ENCODE measurements at places on chromosomes 3 and 15.

GRCh38 chr15:62240121-62241096 is 75.3 kb upstream of the C2CD4B start:
- DNase-seq: no peak

GRCh38 chr15:68537097-68537496 is 41.7 kb upstream of the CORO2B start:
- no peak for DNase-seq

DNA sequence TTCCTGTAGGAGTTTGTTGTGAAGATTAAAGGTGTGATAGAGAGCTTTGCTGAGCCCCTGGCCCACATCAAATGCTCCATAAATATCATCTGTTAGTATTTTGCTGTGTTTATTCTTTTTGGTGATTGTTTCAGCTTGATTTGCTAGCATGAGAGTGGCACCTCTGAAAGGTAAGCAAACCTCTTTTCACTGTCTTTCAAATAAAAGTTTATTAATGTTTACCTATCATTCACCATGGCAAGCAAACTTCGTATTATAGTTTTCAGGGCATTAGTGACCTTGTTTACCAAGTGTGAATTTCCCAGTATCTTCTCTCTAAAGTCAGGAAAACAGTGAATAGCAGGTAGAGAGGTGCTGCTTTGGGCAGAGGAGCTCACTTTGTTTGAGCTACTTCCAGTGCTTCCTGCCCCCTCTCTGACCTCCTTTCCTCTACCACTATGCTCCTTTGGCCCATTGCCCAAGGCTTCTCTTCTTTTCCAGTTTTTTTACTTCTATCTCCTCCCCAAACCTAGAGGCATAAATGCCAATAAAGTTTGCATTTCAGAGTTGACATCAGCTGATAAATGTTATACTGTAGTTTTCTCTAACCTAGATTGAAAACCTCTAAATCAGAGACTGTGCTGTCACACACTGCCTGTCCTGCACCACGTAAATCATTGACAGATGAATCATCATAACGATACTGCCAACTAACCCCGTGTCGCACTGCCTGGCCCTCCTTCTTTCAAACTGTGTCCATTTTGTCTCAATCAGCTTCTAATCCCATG is 569.0 kb downstream of the TUSC7 start:
- DNase-seq: no peak

DNA sequence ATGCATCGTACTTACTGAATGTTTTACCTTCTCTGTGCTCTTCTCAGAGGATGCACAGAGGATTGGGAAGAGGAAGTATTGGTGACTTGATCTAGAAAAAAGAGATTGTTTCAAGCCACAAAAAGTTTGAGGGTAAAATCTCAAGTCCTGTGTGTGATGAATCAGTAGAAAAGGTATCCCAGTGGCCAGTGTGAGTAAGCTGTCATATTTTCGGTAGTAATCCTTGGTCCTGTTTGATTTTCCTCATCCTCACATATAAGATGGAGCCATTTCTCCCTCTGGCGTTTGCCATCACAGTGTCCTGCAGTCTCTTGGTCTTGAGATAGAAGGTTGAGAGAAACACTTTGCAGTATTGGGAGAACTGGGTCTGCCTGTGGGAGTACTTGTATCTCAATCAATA is 166.8 kb downstream of the LPP start:
- DNase-seq: no peak

DNA sequence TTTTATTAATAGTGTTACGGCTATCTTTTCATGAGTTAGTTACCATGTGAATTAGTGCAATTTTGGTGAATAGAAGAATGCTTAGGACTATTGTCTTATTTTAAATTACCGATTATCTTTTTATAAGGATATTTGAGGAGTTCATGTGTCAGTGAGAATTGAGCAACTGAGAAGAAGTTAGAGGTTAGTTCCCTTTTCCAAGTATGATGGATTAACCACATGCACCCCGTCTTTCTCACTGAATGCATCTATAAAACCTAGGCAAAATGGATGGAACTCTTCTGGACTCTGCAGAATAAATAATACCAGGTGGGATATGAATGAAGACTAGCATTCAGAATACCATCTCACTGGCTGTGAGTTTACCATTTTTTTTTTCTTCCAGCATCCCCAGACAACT is 74.3 kb downstream of the TCF12 start:
- DNase-seq: peak; percentile 37

GRCh38 chr15:78691851-78692421 is 50.9 kb upstream of the CHRNB4 start:
- no peak for DNase-seq

DNA sequence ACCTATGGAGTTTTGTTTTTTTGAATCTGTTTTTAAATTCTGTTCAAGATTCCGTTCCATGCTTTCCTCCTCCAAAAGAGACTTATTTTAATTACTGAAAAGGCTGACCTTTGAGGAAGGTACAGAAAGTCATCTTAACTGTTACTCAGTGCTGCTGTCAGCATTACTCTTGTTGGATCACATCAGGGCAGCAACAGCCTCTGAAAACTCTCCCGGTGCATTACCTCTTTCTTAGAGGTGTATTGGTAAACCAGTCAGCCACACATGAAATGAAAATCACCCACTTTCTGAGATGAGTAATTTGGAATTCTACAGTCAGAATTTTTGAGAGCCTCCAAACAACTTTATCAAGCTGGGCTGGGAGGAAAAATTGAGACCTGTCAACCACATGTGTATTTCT is 88.5 kb upstream of the LIMD1 start:
- DNase-seq: no peak

GRCh38 chr3:115359536-115359935 is 212.4 kb upstream of the ZBTB20 start:
- DNase-seq: no peak

GRCh38 chr3:36918050-36918449 is 26.8 kb downstream of the TRANK1 start:
- DNase-seq: peak; percentile 66

DNA sequence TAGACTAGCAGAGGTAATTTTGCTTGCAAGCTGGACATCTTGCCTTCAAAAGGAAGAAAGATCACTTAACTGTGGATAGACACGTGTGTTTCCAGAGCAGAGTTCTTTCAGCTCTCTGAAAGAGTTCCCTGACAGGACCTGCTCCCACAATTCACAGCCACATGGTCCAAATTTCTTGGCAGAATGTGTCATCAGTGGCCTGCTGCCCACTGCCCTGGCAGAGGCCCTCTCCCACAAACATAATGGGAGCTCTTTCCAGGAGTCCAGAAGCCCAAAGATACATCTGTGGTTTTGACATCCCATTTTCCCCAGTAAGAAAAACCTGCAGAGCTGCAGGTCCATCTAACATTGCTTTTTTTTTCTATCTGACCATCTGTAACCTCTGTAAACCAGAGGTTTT is 48.3 kb downstream of the SERPINI1 start:
- no peak for DNase-seq

- no peak for DNase-seq
These were observed 1375.4 kb downstream of the ZPLD1 start for GRCh38 chr3:103810167-103810566.

DNA sequence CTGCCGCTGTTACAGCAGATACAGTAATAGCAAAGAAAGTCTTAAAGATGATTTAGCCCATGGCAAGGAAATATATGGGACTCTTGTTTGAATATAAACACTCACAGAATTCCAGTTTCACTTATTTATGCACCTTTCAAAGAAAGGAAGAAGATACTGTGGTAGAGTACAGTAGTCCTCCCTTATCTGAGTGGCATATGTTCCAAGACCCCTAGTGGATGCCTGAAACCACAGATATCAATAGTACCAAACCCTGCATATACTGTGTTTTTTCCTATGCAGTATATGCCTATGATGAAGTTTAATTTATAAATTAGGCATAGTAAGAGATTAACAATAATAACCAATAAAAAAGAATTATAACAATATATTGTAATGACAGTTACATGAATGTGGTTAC is 8.2 kb downstream of the MAP2K1 start:
- DNase-seq: no peak

GRCh38 chr3:125436921-125437320 is 61.8 kb upstream of the ZNF148 start:
- no peak for DNase-seq

DNA sequence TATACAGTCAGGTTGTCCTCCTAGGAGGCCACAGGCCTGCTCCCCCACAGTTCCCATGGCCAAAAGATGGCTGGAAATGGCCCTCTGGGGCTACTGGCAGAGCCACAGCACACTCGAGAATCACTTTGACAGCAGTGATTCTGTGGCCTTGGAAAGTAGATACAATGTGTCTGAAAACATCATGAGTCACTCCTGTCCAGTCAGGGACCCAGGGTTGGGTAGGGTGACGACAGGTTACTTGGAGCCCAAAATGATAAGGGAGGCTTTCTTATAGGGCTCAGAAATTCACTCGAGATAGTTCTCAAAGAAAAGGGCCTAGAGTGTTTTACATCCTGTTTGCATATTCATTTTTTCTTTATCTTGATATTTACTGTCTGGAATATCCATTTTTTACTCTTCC is 24.3 kb downstream of the MRPS25 start:
- no peak for DNase-seq

GRCh38 chr3:81735334-81735733 is 26.1 kb downstream of the GBE1 start:
- no peak for DNase-seq

DNA sequence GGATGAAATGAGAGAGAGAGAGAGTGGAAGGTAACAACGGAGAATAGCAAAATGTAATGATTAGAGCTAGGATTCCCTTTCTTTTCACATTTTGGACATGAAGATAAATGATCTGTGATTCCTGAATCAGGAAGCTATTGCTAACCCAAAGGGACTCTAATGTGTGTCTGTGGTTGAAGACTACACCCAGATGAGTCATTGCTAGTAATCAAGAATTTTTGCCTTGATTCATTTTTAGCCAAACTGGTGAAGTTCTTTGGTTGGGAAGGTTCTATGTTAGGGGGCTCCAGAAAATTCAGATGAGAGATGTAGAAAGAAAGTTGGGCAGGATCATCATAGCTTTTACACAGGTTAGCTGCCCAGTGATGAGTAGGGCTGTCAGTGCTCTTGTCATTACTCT is 116.4 kb downstream of the DUT start:
- no peak for DNase-seq

DNA sequence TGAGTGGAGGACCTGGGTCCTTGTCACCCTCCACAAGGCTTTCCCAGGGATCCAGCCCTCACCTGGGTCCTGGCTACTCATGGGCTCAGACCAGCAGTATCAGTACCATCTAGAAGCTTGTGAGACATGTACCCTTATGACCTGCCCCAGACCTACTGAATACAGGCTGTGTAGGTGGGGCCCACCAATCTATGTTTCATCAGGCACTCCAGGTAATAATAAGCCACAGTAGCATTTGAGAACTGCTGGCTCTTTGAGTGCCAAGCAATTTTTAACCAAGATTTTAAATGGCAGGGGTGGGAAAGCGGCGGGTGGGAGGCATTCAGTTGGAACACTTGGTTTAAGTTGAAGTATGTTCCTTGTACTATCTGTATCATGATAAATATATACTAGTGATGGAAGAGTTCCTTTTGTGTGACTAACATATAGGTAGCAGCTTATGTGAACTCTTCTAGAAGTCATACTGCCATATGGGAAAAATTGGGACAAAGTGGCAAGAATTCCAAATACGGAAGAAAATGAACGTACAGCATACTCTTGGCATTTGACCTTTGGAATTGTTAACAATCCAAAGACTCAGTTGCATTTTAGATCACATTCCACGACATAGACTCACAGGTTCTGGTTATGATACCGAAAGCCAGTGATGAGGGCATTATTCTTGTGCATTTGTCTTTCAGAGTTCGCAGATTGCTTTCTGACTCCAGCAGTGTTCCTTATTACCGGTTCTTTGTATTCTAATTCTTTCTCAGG is 190.4 kb downstream of the GHSR start:
- DNase-seq: no peak

GRCh38 chr15:89543389-89543788 is 31.9 kb upstream of the TICRR start:
- no peak for DNase-seq

- no peak for DNase-seq
These were observed 289.9 kb downstream of the SHOX2 start for GRCh38 chr3:157816296-157816695.

DNA sequence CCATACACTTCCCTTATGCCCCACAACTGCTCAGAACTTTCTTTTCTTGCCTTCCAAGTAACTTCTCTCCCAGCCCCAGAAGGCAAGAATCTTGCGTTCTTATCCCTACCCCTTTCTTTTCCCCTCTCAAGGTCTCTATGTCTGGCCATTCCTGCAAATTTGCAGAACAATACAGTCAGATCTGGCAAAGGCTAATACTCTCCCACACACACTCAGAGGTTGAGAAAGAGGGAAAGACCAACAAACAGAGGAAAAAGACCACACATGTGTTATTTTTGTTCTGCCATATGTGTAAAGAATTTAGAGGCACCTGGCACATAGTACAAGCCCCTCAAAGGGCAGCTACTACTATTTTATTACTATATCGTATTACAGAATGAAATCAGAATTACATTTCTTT is 25.7 kb downstream of the GJD2 start:
- DNase-seq: no peak

DNA sequence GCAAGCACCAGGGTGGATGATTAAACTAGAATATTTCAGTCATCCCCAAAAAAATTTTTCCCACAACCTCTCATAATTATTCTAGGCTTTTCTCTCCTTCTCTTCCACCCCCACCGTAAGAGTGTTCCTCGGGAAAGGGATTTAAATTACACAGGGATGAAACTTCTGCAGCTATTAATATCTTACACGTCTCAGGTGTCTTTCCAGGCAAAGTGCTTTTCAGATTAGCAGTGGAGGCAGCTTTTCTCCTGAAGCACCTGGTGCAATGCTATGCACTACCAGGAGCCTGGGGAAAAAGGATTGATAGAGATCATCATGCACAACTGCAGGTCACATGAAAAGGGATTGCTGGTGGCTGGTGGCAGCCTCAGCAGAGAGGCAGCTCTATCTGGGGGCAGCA is 250.4 kb downstream of the NTRK3 start:
- DNase-seq: no peak

DNA sequence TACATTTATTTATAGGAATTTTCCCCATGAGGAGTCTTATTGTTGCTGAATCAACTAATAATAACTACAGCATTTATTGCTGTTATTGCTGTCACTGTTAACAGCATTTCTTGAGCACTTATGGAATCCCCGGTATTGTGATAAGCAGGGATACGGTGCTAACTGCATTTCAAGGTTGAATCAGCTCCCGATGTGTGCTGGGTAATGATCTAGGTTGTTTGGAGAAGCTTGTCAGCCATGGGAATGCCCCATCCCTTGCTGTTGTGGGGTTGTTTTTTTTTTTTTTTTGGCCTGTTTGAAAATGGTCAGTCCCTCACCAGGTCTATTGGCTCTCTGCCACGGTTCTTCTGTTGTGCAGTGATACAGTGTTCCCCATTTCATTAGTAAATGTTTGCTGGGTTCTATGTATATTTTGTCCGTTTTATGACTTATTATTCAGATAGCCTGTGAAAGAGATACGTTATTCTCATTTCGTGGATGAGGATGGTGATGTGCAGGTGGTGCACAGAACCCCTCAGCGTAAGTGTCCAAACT is 48.5 kb downstream of the MED12L start:
- no peak for DNase-seq

DNA sequence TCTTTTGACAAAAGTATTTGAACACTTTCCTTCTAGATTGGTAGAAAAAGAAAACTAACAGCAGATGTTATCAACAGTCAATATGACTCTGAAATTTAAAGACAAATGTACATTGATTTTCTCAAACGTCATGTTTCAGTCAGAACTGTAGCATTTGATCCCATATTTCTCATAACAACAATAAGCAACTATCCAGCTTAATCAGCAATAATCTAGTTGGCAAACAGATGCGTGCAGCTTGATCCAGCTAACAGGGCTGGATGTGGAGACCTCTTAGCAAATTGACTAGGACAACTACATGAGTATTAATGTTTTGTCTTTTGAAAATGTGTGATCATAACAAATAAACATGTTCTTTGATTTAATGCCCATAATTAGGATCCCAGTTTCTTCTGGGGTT is 94.0 kb upstream of the STT3B start:
- no peak for DNase-seq

All from CD14-positive monocyte (primary cell).